ENCODE measurements at places on chromosomes 7 and 10.

DNA sequence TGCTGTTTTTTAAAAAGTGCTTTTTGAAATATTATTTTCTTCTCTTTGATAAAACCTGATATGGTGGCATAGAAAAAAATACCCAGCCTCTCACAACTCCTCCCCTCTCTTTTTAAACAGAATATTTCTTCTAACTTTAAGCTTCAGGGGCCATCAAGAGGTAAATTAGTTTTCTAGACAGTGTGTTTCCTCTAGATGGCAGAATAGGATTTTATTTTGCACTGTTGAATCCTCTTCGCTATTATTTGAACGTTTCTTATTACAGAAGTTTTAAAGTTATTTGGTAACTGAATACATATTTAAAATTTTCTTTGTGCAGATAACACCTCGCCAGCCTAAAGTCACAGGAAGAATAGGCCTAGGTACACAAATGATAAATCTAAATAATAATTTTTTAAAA, 30.3 kb downstream of the ARL5B start:
- no peak for DNase-seq

DNA sequence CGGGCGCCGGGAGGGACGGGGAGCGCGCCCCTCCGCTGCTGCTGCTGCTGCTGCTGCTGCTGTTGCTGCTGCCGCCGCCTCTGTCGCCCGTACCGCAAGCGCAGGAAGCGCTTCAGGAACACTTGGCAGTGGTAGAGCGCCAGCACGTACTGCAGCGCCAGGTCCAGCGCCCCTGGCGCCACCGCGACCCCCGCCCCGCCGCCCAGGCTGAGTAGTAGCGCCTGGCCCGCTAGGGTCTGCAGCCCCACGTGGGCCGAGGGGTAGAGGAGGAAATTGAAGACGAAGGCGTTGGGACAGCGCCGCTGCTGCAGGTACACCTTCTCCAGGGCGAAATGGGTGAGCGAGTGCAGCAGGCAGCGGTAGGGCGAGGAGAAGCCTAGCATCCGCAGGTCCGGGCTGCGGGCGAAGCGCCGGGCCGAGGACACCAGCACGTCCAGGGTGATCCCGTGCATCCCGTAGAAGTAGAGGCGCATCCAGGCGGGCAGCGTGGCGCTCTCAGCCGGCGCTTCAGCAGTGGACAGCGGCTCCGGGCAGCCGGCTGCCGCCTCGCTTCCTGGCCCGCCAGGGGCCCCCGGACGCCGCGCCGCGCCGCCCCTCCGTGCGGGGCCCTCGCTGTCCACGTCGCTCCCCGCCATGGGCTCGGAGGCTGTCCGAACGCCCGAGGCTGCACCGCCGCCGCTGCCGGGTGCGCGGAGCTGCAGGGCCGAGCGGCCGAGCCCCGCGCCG, at the start of gene TMEM229A:
TMEM229A (minus strand) TSS at position 699 of the 726 bp plus-strand sequence; CDS start at position 635, 64 bp downstream.
- DNase-seq = no peak

DNA sequence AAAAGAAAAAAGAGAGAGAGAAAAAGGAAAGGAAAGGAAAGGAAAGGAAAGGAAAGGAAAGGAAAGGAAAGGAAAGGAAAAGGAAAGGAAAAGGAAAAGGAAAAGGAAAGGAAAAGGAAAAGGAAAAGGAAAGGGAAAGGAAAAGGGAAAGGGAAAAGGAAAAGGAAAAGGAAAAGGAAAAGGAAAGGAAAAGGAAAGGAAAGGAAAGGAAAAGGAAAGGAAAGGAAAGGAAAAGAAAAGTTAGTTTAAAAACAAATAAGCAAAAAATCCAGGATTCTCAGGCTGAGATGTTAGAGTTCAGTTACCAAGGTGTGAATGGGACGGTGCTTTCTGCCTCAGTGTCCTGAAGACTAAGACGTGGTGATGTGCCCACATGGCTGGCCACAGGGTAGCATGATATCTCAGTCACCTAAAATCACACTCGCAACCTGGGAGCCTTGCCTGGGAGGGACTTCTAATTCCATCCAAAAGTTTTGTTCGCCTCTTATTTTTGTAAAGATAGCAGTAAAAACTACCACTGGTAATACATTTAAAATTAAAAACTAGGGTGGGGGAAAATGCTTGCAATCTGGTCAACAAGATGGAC, 70.1 kb downstream of the JAZF1 start:
- no peak for DNase-seq

GRCh38 chr7:34036051-34036920, 130.9 kb downstream of the BMPER start:
- DNase-seq = no peak

Data from coronary artery (tissue), 2 donors.